EH (cell line): ENCODE measurements at places on chromosomes 7 and 10.
A peak's percentile ranks its signal among the peaks of the same experiment; 100 is the strongest.

DNA sequence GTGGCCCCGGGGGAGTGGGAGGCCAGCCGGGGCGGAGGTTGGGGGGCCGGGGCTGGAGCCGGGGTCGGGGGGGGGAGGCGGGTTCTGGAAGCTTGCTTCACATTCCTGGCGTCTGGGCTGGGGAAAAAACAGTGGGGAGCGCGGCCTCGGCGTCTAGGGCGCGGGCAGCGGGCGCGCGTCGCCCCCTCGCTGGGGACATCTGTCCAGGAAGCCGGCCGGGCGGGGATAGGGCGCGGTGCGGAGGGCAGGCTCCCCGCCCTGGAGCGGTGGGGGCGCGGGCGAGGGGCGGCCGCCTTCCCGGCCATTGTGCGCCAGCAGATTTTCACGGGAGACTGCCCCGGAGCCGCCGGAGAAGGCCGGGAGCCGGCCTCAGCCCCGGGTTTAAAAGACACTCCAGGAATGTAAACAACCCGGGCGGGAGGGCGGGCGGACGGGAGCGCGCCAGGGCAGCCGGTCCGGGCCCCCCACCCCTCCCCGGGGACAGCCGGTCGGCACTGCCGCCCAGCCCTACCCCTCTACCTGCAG, 1.4 kb downstream of the ZMIZ1 start:
- DNase-seq = peak; percentile 67

DNA sequence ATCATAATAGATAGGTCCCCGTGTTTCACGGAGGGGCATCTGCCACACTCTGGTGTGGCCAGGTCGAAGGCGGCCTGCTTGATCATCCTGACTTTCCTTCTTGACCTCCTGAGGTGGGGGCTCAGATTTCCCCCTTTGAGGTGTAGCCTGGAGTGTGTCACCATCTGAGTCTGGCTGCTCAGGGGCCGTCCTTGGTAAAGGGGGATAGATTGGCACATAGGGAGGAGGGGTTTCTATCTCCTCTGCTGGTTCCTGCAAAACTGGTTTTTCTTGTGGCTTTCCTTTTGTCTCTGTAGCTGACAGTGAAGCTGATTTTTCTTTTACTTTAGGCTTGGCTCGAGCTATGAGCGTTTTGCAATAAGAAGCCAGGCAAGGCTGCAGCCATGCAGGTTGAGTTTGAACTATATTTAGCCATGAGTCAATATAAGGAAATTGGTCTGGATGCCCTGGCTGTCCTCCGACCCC, 7.1 kb upstream of the ZNF117 start:
- peak; percentile 56 for DNase-seq

GRCh38 chr10:97434055-97434454, 8.1 kb downstream of the PGAM1 start:
- no peak for DNase-seq

DNA sequence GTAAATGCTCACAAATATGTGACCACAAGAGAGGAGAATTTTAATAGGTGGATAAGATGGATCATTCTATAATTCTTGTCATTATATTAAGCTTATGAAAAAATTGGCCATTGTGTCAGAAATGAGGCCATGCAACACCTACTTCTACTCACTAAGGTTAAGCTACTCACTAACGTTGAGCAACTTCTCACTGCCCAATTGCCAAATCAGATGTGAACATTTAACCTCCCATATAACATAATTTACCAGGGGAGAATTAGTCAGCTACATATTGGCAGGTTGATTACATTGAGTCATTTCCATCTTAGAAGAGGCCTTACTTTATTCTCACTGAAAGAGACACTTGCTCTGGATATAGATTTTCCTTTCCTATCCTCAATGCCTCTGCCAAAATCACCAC, 211.2 kb upstream of the DGKB start:
- DNase-seq = no peak

- DNase-seq = no peak
Observed at GRCh38 chr7:26590709-26591108, 273.7 kb downstream of the SKAP2 start.

DNA sequence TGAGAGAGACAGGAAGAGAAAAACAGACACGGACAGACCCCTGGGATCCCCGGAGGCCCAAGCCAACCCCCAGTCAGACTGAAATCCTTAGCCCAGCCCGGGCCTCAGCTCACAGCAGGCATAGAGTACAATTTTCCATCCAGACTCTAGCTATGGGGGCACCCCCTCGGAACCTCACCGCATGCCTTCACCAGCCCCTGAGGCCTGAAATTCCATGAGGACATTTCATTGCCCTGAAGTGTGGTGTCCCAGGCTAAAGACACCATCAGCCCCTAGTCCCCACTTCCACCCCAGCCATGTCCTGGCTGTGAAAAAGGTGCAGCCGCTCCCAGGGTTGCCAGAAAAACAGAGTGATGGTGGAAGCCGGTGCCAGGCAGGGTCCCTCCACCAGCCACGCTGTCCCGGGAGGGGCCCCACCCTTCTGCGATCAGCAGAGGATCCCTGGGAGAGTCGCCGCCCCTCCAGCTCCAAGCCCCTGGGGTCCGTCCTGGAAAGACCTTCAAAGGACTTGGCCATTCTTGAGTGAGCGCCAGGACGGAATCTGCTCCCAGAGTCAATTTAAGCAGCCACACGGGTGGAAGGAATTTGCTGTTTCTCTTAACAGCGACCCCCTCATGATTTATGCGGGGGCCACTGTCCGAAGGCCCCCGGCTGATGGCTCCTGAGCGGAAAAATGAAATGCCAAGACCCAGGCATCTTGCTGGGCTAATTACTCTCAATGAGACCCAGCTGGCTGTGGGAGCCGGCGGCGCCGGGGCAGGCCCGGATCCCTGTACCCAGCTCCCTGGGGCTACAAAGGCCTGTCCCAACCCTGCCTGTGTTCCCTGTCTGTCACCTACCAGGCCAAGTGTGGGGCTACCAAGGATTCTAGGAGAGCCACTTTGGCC, 23.2 kb downstream of the MYL10 start:
- no peak for DNase-seq

GRCh38 chr7:27793780-27794179, 53.8 kb downstream of the TAX1BP1 start:
- DNase-seq = peak; percentile 74

DNA sequence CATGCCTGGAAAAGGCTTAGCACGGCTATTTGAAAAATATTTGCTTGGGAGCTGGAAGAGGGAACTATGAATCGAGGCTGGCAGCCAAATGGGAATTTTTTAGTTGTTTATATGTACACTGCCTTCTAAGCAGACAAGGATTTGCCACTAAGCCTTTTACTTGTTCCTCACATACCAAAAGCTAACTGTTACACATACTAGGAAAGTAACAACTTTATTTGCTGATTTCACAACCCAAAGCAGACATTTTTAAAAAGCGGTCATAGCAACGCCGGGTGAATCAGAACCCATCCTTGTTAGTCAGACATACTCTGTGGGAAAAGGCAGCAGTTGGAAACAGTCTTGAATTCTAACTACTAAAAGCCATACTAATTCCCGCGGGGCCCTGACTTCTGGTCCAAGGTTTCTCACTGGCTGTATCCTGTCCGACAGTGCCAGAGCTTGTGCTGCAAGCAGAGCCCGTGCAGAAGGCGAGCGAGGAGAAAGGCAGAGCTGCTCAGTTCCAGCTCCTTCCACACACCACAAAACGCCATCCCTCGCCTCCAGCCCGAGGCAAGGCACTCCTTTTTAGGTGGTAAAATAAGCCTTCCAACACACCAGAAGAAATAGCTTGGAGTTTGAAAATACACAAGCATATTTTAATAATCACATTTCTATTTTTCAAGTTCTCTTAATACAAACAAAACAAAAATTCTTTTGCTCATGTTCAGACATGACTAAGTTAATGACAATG, 89.2 kb downstream of the RNF216 start:
- peak; percentile 99 for DNase-seq

DNA sequence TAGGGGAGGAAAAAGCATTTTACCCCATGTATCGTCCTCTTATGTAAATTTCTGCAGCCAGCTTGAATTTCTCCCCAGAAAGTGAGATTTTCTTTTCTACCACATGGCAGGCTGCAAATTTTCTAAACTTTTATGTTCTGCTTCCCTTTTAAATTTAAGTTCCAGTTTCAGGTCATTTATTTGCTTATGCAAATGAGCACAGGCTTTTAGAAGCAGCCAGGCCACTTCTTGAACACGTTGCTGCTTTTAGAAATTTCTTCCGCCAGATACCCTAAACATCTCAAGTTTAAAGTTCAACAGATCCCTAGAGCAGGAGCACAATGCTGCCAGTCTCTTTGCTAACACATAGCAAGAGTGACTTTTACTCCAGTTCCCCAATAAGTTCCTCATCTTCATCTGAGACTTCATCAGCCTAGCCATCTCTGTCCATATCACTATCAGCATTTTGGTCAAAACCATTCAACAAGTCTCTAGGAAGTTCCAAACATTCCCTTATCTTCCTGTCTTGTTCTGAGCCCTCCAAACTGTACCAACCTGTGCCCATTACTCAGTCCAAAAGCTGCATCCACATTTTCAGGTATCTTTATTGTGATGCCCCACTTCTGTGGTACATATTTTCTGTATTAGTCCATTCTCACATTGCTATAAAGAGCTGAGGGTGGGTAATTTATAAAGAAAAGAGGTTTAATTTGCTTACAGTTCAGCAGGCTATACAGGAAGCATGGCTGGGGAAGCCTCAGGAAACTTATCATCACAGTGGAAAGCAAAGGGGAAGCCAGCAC, 16.3 kb downstream of the EZH2 start:
- no peak for DNase-seq

GRCh38 chr7:15692501-15693020, 6.1 kb upstream of the MEOX2 start:
- DNase-seq = no peak

DNA sequence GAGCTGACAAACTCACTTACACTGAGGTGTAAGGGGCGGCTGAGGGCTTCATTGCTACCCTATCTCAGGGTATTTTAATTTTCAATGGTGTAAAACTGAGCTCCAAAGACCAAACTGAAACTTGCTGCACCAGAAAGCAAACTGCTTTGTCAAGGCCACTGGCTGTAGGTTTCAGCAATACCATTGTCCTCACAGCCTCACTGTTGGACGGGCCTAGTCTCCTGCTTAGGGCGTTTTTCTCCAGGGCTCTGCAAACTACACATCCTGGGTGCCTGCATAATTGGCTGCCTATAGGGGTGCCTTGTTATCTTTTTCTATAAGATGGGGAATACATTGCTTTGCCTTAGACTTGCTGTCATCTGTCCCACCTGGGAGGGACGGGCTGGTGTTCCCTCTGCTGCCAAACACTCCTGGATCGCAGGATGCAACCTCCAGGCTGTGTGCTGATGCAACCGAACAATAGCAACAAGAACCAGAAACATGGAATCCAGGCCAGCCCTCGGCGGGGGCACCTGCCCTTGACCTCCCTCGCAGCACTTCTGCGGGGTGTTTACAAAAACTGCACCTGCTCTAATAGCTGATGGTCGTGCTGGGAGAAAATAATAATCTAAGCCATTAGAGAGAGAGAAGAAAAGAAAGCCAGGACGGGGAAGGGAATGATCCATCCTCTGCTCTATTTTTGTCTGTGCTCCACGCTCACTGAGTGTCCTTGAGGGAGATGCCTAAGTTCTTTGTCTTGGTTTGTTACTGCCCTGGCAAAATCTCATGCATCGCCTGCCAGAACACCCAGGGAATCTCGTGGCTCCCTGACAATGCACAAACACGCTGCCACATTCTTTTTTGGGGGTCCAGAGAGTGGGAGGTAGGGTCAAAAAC, 104.5 kb downstream of the GALNT17 start:
- DNase-seq = no peak

DNA sequence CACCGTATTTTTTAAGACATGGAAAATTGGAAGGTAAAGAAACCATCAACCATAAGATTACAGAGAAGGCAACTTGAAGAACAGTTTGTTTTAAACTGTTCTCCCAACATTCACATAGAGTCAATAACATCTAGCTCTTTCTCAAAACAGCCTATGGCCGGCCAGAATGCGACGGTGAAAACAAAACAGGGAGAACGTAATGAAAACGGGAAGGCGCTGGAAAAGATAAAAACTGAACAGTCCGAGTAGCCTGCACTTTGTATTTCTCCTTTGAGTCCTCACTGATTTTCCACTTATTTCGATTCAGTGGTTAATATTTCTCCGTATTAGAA, 637 bp downstream of the MICU1 start:
- DNase-seq = no peak

DNA sequence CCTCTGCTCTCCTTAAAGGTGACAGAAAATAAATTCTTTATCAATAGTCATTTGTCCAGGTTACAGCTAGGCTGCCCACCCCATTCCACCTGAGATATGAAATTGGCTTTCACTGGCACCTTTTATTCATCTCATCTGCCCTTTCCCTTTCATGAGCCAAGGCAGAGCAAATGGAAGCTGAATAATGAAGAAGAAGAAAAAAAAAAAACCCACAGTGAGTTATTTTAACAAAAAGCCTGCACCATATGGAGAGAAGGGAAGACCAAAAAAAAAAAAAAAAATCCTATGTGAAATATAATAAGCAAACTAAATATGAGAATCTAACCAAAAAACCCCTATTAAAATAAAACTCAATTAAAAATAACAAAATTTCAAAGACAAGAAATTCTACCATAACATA, 59.2 kb downstream of the CHCHD3 start:
- no peak for DNase-seq

GRCh38 chr10:4181621-4182049, 396.6 kb upstream of the KLF6 start:
- peak; percentile 49 for DNase-seq

- no peak for DNase-seq
Observed at GRCh38 chr7:143849785-143850479, 52.0 kb downstream of the TCAF1 start.

DNA sequence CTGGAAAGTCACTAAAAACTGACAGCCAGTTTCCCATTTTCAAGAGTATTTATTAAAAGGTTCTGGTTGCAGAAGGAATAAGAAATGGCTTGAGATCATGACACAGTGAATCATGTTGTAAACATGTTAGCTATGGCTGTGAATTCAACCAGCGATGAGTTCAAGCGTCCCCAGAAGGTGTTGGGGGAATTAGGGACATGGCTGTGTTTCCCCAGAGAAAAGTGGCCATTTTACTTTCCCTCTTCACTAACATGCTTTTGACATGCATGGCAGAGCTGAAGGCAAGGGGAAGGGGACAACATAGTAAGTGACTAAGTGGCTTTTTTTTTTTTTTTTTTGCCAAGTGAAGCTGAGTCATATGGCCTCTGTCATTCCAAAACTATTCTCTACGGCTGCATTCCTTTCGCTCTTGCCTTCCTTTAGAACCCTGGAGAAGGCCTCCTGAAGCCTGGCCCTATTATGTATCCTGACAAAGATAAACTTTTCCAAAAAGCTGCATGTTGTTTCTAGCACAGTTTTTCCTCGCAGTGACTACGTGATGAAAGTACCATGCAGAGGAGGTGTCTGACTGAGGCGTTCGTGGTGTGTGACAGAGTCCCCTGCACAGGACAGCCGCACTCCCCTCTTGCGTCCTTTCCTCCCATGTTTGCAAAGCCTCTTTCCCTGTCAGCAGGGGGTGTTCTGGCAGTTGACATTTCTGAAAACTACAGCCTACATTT, 46.9 kb downstream of the EGFR start:
- DNase-seq = peak; percentile 96

- DNase-seq = no peak
Observed at GRCh38 chr7:96322847-96323461, 1.1 kb upstream of the SLC25A13 start.

GRCh38 chr10:72087969-72088888, at the start of gene SPOCK2:
Gene SPOCK2, minus strand, starts transcription at chr10:72088551. Its CDS starts 223 bp downstream, at chr10:72088328.
- no peak for DNase-seq

GRCh38 chr10:103845972-103846371, 9.4 kb downstream of the SH3PXD2A start:
- DNase-seq = no peak

GRCh38 chr10:19713800-19714525, 102.3 kb upstream of the PLXDC2 start:
- no peak for DNase-seq
